ENCODE measurements at places on chromosomes 3 and 15.

- DNase-seq, result peak; percentile 41
Measured at GRCh38 chr3:41907330-41908073, 54.4 kb downstream of the ULK4 start.

DNA sequence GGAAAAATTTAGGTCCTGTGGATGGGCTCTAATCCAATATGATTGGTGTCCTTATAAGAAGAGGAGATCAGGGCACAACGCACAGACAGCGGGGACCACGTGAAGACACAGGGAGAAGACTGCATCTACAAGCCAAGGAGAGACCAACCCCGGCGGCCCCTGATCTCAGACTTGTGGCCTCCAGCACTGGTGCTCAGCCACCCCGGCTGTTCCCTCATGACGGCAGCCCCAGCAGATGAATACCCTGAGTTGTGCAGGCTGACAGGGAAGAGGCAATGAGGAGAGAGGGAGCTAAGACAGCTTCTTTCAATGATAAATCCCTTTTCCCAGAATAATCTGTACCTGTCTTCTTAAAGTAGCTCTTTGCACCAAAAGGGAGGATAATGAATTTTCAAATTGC lies 33.3 kb upstream of the CGNL1 start:
- DNase-seq, result no peak

DNA sequence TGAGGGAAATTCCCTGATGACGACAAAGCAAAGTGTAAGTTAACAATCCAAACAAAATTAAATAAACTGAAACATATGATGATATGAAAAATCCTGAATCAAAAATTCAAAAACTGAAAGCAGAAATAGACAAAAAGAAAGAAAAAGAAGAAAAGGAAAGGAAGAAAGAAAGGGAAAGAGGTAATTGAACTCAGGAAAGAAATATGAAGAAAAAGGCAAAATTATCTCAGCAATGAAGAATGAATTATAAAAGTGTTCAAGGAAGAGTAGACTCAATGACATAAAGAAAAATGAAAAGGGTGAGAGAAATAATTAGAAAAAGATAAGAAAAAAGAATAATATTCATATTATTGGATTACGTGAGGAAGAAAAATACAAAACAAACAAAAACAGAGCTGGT lies 54.9 kb downstream of the HERC1 start:
- no peak for DNase-seq

DNA sequence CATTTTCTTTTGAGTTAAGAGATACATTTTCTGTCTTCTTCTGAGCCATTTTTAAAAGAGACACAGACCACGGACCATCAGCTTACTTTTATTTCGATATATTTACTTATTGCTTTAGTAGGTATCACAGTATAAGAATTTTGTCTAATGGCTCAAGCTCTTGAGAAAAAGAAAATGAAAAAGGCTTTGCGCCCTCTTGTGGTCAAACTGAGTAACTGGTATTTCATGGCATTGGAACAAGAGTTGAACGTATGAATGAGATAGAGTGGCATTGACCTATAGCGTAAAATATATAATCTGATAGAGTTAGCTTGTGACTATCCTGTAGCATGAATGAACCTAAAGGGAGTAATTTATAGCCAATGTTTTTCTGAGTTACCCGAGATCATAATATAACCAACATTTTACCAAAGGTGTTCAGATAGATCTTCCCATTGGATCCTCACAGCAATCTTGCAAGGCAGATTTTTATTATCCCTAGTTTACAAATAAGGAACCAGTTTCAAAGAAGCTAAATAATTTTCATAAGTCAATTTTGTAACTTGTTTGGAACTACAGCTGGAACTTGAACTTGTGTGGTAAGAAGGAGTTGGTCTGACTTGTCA lies 154.6 kb downstream of the POLR2M start:
- DNase-seq, result peak; percentile 71

GRCh38 chr3:84755860-84756259 lies 202.9 kb upstream of the CADM2 start:
- no peak for DNase-seq

DNA sequence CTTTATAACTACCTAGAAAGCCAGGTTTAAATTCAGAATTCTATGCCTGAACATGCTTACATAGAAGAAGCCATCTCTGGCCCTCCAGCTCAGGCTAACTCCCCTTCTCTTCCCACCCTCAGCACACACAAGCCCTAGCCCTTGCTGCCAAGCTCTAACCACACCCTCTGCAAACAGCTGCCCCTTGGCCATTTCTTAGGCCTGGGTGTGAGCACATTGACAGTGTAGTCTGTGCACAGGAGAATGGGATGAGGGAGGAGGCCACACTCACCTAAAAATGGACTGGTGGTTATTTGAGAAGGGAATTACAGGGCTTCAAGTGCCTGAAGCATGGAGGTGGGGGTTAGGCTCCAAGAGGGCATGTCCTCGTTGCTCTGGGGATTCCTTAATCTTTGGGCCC lies 42.3 kb upstream of the SLC25A36 start:
- no peak for DNase-seq

GRCh38 chr3:122576174-122576940 lies 1.1 kb upstream of the PARP15 start:
- DNase-seq, result no peak

DNA sequence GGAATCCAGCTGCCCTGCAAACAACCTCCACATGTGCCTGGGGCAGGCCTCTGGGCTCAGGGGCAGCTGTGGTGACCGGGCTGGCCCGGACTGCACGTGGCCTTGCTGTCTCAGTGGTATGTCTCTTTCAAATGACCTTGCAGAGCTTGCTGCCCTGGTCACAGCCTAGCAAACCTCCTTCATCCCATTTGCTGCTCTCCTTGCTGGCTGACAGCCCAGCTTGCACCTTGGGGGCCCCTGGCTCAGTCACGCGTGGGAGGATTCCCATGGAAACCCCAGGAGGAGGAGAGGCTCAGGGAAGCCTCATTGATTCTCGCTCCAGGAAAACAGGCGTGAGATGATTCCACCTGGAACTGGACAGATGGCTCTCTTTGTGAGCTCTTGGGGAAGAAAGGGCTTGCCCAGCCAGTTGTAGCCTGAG lies 5.6 kb downstream of the SPSB4 start:
- no peak for DNase-seq

DNA sequence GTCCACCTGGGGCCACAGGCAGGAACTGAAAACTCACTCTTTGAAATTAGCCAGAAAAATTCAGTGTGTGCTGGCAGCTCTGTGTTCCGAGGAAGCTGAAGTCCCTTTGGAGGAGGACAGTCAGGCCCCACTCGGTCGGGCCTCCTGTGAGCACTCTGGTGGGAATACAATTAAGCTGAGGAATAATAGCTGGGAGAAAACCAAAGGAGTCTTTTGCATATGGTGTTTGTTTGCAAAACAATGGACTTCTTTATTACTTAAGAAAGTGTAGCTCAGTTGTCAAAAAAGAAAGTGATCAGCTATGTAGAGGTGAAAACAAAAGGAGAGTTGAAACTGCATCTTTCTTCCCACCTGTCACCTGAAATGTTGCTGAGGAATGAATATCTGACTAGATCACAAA lies 202.5 kb downstream of the MEIS2 start:
- DNase-seq, result no peak

DNA sequence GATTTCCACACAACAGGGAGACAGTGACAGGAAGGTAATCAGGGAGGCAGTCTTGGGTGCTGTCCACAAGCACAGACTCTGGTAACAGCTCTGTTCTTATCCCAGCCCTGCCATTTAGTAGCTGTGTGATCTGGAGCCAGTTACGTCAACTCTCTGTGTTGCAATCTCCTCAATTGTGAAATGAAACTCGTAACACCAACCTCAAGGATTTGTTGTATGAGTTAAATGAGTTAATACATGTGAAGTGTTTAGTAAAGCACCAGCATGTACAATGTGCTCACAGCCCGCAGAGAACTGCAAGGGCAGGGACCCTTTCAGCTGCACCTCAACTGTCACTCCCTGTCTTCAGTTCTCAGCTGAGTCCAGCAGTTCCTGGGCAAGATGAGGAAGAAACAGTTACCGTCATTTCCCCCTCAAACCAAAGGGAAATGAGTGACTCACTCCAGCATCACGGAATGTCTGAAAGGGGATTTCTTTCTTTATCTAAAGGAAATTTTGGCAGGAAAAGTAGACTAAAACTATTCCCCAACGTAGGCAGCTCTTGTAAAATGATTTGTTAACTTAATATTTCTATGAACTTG lies 39.9 kb upstream of the MB21D2 start:
- peak; percentile 76 for DNase-seq

DNA sequence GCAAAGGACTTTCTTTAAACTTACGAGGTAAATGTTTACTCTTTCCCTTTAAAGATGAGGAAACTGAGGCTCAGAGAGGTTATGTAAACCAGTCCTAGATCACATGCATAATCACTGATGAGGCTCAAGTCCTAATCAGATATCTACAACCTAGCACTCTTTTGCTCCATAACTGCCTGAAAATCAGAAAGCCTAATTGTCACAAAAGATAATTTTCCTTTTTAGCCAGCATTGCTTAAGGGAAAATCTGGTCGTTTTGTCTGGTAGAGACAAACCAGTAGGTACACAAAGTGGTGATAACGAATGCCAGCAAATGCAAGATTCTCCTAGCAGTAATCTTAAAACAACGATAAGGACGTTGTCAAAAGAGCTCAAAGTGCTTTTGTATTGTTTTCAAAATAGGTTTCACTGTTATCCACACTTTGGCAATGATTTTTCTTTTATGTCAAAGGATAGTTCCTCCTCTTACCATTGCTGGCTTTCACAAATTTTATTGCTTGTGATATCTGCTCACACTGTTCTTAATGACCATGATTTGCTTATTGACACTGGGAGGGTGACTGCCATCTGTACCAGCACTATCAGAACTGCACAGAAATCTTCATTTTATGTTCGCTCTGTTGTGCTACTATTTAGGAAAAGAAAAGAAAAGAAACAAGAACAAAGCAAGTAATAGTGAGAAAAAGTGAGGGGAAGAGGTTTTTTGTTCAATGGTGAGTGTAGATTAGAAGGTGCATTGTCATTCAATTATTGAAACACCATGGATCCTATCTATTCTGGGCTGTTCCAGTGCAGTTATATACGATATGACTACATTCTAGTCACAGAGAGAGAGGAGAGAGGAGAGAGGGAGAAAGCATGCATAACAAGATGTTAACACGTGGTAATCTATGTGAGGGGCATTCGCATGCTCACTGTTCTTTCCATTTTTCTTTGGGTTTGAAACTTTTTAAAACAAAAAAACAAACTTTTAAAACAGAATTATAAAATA lies 13.7 kb downstream of the IQCH start:
- DNase-seq, result no peak

DNA sequence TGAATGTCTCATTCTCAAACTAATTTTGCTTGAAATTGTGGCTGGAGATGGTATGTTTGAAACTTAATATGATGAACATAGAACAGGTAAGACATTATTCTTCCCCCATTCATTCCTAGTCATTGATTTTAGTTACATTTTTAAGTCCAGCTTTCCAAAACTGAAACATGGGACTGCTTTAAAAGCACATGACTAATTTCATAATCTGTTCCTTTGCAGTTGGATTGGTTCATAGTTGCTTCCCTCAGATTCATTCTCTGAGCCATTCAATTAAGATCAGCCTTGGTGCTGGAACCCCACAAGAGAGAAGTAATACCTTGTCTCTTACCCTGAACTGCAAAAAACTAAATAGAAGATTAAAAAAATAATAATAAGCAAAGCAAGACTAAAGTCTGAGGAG lies 87.5 kb upstream of the TGFBR2 start:
- no peak for DNase-seq

GRCh38 chr15:86155551-86155950 lies 75.9 kb downstream of the AGBL1 start:
- no peak for DNase-seq

DNA sequence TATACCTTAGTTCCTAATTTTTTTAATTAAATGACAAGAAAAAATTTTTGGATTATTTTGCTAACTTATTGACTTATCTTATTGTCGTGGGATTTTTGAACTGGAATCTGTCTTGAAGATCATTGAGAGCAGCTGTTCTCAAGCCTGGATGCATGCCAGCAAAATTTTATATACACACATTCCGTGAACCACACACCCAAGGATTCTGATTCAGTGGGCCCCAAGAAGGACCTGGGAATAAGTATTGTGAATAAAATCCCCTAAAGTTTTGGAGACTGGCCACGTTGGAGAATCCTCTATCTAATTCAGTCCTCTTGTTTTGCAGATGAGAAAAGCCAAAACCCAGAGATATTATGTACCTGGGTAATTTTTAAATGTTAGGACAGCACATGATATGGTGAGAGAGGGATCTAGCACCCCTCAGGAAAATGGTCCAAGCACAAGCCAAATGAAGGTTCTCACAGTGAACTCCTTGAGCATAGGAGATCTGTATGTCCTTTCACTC lies 55.2 kb downstream of the UNC13C start:
- no peak for DNase-seq

DNA sequence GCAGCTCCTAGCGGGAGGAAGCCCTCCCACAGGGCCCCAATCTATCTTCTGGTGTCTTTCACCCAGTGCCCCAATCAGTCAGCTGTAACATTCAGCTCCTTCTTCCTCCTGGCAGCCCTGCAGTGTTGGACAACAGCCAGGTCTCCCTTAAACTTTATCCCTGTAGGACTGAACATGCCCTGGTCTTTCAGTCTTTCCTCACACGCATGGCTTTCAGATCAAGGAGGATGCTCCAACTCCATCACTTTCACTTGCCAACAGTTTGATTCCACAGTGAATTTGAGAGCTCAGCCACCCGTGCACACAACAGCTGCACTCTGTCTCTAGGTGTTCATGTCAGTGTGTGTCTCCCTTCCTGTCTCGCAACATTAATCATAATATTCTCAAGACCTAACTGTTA lies 28.5 kb upstream of the LRRC34 start:
- DNase-seq, result no peak

GRCh38 chr3:154307363-154307762 lies 16.9 kb downstream of the DHX36 start:
- no peak for DNase-seq

DNA sequence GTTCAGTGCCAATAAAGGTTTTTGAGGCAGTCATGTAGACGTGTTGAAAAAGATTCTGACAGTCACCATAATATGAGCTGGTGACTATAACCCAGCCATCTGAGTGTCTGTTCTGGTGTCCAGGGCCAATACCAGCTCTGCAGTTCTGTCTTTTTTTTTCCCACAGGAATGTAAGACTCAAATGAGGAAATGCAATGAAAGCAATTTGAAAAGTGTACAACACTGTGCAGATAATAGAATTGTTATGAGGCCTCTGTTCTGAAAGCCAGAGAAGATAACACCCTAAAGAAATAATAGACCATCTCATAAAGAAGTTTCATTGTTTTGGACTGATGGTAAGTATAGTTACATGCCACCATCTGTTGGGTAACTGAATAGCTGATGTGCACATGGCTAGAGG lies 57.1 kb downstream of the CLDN1 start:
- peak; percentile 26 for DNase-seq

- no peak for DNase-seq
Measured at GRCh38 chr3:179182902-179183301, 34.7 kb downstream of the PIK3CA start.

All from astrocyte of the hippocampus (primary cell).